ENCODE measurements at places on chromosomes 2 and 18. TPM values are rescaled to one million over a fixed set of nuclear protein-coding genes. Genes with fewer than 3 reads are reported as not detected.

The GYPC gene
- total RNA-seq, result 47.2 TPM

The CETN1 gene
- total RNA-seq, result not detected

The ITGA4 gene
- 7.7 TPM for total RNA-seq

- no peak for DNase-seq
Observed at GRCh38 chr2:152894051-152894450, 175.6 kb downstream of the ARL6IP6 start.

The TMBIM1 gene
- total RNA-seq, result 177 TPM

- DNase-seq, result no peak
Observed at GRCh38 chr18:1483385-1483784, 578.7 kb downstream of the ADCYAP1 start.

GRCh38 chr2:241910604-241911520, 41.3 kb downstream of the RTP5 start:
- DNase-seq, result no peak

All from Caki2 (cell line).